ENCODE measurements at places on chromosomes 3 and 15.

DNA sequence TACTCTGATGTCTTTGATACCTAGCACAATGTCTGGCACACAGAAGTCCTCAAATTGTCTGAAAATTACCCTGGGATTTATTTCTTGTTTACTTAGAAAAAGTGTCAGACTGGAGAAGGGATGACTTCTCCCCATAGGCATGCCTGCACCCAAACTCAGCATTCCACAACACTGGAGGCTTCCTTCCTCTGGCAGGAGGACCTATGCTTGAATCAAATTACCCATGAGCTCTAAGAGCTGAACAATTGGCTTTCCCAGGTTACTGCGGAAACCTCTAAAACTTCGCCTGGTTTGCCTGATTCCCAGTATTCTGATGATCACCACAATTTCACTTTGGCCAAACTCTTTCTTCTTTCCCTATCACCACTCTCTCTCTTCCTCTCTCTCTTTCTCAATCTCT is 217.4 kb downstream of the DIPK2A start:
- no peak for DNase-seq

DNA sequence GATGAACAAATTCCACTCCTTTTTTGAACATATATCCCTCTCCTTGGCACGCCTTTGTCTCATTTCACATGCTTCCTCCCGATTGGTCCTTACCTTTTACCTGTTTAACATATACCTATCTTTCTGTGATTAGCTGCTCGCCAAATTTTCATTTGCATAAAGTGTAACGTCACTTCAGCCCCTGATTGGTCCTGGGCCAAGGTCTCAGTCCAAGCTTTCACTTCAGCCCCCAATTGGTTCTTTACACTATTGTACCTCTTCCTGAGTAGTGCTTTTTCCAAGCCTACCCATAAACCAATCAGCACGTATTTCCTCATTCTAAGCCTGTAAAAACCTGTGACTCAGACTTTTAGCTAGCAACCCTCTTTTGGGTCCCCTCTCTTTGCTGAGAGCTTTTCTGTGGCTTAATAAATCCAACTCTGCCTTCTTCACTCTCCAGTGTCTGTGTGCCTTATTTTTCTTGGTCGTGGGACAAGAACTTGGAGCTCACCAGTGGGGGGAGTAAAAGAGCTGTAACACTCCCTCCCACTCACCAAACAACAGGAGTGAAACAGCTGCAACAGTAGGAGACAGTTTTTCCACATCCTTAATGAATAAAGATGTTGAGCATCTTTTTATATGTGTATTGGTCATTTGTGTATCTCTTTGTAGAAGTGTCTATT is 584 bp upstream of the XCR1 start:
- no peak for DNase-seq

GRCh38 chr3:108486338-108486737 is 24.1 kb downstream of the MYH15 start:
- DNase-seq: no peak

GRCh38 chr3:15557511-15557946 is 36.0 kb upstream of the COLQ start:
- DNase-seq: no peak

GRCh38 chr3:49716169-49716568 is 3.3 kb downstream of the AMIGO3 start:
- no peak for DNase-seq

- DNase-seq: no peak
These were observed 36.0 kb upstream of the SKIL start for GRCh38 chr3:170321321-170322034.

DNA sequence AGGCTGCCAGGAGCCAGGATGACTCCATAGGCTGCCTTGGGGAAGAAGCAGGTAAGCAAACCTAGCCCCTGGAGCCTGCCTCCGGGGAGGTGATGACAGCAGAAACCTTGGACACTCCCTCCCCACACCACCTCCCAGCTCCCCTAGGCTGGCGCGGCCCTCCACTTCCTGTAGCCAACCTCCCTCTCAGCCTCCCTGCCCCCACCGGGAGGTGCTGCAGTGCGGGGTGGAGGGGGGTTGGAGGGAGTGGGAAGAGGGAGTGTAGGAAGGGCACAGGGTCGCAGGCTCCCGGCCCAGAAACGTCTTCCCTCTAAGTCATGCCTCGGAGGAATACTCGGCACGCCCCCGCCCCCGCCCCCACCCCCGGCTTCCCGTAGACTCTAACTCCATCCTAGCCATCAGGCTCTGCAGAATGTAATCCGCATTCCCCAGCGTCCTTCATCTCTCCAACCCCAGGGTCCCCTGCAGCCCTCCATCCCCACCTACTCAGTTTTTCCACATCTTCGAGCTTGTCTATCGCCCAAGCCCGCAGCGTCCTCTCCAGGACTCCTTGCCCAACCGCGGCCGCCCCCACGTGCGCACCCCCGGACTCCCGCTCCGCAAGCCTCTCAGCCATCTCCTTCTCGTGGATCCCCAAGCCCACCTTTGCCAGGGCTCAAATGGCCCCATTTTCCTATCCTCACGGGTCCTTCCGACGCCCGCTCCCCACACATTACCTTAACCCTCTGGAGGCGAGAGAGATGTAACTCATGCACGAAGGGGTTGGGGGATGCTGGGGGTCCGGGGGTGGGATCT is 528 bp downstream of the LPCAT4 start:
- DNase-seq: no peak

DNA sequence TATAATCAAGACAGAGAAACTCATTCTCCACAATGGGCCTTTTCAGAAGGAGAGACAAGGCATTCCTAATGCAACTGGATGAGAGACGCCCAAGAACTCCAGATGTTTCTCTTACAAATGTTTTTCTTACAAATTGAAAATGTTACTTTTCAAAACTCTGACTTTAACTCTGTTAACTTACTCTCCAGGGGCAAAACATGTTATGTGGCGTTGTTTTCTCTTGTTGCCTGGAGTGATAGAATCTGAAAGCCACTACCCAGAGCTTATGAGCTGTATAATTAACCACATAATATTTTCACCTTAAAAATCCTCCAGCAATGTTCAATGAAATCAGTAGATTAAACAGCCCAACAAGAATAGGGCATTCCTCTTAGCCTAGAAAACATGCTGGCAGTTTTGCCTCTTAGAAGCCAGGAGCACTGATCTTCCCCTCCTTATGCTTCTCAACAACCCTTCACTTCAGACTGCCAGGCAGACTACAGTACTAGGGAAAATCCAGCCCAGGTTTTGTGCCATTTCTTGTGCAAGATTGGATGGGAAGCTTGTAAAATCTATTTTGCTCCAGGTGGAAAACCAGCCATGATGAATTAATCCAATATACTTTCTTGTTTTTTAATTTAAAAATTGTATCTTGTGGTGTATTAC is 186.7 kb upstream of the GADL1 start:
- no peak for DNase-seq

GRCh38 chr3:129897026-129897425 is 3.5 kb upstream of the TMCC1 start:
- no peak for DNase-seq

GRCh38 chr15:73394782-73395181 is 26.0 kb upstream of the HCN4 start:
- DNase-seq: no peak

DNA sequence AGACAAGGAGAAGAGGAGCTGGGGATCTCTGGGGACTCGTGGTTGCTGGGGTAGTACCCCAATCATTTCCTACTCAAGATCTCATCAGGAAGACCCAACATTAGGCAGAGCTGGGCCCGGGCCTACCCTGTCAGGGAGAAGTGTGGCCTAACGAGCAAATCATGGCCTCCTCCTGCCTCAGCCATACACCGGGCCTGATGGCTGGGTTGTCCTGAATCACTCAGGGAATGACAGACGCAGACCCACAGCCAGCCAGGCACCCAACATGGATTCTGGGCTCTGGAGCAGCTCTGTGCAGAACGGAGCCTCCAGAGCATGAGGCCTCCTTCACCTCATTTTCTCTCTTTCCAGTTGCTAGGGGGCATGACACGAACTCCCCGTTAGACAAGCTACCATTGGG is 19.7 kb downstream of the ITGA11 start:
- no peak for DNase-seq

DNA sequence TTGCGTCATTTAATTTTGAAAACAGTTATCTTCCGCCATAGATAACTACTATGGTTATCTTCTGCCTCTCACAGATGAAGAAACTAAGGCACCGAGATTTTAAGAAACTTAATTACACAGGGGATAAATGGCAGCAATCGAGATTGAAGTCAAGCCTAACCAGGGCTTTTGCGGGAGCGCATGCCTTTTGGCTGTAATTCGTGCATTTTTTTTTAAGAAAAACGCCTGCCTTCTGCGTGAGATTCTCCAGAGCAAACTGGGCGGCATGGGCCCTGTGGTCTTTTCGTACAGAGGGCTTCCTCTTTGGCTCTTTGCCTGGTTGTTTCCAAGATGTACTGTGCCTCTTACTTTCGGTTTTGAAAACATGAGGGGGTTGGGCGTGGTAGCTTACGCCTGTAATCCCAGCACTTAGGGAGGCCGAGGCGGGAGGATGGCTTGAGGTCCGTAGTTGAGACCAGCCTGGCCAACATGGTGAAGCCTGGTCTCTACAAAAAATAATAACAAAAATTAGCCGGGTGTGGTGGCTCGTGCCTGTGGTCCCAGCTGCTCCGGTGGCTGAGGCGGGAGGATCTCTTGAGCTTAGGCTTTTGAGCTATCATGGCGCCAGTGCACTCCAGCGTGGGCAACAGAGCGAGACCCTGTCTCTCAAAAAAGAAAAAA is 1.2 kb downstream of the B2M start:
- no peak for DNase-seq

- DNase-seq: no peak
These were observed 118.0 kb downstream of the ABI3BP start for GRCh38 chr3:100875239-100875638.

DNA sequence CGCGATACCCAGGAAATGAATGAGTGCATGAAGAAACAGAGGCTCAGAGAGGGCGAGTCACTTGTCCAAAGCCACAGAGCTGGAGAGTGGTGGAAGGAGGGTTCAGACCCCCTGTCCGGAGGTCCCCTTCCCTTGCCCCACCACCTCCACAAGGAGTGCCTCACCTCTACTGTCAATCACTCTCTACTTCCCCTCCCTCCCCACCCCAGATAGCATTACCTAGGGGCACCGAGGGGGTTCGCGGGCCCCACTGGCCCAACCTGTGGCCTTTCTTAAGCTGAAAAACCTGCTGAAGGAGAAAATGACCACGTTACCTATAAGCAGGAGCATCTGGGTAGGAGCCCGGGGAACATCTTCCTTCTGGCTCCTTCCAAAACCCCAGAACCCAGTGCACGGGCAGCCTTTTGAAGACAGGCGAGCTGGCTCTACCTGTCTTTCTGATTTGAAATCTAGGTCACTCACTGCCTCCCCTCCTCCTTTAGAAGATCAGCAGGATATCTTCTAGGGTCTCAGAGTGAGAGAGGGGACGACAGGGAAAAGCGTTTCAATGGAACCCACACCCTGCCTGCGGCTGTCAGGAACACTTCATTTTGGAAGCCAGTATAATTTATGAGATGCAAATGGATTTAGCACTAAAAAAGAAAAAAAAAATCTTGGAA is 89.9 kb upstream of the MEF2A start:
- no peak for DNase-seq

DNA sequence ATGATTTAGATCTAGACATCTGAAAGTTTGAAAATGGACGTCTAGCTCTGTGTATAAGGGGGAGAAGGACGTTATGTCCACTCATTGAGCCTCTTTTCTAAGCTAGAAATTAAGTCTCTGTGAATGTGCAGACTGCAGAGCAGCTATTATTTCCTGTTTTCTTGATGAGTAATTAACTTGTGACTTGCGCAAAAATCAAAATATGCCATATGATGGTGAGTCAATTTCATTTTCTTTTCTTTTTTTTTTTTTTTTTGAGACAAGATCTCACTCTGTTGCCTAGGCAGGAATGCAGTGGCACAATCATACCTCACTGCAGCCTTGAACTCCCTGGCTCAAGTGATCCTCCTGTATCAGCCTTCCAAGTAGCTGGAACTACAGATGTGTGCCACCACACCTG is 14.1 kb downstream of the LACTB start:
- no peak for DNase-seq

- DNase-seq: no peak
These were observed 16.1 kb upstream of the CACNA1D start for GRCh38 chr3:53478166-53478830.

- no peak for DNase-seq
These were observed 205.9 kb downstream of the RSL24D1 start for GRCh38 chr15:54990793-54991192.

DNA sequence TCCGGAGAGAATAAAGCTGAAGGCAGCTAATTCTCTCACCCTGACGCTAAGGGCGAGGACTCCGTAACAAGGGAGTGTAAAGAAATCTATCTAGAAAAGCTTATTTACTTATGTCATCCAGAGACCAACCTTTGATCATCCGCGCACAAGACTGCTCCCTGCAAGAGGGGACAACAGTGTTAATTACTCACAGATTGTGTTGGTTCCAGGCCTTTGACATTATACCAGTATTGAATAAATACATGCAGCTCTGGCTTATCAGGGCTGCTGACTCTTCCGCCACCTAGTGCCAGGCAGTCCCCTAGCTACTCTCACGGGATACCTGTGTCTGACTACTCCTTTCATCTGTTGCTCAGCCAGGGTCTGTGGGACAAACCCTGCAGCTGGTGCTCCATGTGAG is 211.7 kb downstream of the DTWD1 start:
- DNase-seq: no peak

Measured in activated CD8-positive, alpha-beta memory T cell treated with anti-CD3 and anti-CD28 coated beads for 1 hour (primary cell).